ENCODE measurements at places on chromosomes 2 and 18.
A peak's percentile ranks its signal among the peaks of the same experiment; 100 is the strongest.

GRCh38 chr2:12637754-12638153 lies 79.0 kb upstream of the TRIB2 start:
- DNase-seq: no peak

DNA sequence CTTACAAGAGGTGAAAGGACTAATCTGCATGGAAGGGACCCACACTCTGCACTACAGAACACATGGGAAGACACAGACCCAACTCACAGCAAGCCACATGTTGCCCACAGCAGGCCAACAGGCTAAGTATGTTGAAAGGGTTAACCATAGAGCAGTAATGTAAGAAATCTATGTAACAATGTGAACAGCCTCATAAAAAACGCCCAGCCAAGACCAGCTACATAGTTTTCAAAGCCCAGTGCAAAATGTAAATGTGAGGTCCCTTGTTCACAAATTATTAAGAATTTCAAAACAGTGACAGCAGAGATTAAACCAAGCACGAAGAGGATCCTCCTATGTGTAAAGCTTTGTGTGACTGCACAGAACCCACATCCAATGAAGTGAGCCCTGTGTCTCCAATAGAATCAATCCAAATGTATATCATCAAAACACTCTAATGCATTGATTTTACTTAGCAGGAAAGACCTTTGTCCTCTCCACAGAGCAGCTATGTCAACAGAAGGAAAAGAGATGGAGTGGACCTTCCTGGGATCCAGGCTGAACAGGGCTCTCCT lies 210.1 kb downstream of the AGPS start:
- no peak for DNase-seq

DNA sequence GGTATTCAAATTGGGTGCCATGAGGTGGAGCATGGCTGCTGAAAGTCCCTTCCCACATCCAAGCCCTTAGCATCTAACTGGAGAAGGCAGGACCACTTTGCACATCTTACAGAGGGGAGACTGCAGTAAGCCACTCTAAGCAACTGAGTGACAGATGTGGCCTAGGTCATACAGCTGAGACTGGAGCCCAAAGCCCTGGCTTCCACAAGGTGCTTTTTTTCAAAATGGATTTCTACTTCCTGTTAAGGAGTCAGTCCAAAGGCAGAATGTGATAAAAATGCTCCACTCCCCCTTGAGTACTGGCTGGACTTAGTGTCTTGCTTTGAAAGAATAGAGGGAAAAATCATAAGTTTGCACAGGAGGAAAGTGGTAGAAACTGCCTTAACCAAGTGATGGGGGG lies 424.0 kb upstream of the SPRED2 start:
- no peak for DNase-seq

DNA sequence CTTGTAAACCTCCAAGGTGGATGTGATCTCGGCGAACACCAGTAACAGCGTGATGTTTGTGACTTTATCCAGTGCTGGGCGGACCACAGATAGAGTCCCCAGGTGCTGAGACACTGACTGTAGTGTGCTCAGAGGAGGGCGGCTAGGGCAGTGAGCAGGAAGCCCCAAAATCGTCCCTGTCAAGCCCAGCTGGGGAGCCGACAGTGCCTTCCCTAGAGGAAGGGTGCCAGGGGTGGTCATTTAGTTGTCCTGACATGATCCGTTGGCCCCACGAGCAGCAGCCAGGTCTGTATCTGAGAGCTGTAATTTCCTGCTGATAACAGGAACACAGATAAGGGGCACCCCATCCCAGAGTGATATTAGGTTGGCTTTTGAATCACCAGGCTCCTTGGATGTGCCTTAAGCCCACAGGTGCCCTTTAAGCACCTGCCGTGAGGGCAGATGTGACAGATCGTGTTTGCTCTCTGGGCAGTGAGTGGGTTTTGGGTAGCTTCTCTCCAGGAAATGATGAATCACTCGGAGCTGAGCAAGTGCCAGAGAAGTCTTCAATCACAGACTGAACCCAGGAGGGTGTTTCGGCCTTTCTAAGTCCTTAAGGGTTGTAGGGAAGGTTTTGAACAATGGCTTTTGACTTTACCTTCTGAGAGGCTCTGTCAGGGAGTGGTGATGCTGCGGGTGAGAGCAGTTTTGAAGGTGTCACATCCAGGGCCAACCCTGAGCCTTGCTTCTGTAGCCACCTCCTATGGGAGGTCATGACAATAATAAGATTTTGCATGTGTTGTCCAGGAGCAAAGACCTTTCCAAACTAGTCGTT lies 7.7 kb downstream of the LPIN1 start:
- DNase-seq: peak; percentile 69

- no peak for DNase-seq
These were observed 767.8 kb upstream of the ZEB2 start for GRCh38 chr2:145287736-145288135.

DNA sequence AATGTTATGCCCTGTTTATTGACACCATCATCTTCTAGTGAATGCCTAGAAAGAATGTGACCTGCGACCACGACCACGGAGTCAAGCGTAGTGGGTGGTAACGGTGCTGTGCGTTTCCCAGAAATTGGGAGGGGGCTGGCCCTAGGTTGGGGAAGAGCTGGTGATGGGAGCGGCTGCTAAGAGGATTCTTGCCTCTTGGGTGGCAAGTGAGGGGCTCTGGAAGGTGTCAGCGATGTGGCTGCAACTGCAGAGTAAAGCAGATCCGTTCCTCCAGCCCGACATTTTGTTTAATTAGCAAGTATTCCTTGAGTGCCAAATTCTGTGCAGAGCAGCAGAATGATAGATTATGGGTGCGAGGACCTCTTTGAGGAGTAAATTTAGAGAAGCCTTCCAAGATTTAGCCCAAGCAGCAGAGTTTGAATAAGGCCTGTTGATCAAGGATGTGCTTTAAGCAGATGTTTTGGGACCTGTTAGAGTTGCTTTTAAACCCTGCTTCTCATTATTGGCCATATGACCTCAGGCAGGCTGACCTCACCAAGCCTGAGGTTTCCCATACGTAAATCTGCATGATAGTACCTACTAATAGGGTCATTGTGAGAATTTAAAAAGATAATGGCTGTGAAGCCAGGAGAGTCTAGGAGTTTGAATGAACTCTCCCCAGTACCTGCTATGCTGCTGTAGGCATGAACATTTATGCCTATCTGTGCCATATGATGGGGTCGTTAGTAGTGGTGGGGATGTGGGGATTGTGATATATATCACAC lies 287.7 kb downstream of the PTGR3 start:
- DNase-seq: no peak

GRCh38 chr18:79540904-79541282 lies 138.7 kb upstream of the CTDP1 start:
- no peak for DNase-seq

DNA sequence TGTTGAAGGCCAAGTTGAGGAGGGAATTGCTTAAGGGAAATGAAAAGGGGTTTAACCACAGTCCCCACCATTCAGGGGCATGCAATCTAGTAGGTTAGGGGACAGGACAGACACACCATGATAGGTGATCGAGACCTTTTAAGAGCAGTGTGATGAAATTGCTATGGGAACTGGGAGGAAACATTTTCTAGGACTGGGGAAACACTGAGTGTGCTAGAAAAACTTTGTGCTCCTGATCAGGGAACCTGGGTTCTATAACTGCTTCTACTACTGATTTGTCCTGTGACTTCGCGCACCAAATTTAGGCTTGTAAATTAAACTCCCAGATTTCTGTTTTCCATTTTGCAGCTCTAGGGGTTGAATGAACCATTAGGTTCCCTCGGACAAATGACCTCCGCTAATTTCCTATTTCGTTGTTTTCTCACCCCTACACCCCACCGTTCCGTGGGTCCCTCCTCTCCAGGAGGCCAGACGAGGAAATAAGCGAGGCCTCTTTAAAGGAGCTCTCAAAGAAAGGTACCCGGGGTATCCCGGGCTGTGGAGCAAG lies 371 bp upstream of the LCLAT1 start:
- DNase-seq: no peak

DNA sequence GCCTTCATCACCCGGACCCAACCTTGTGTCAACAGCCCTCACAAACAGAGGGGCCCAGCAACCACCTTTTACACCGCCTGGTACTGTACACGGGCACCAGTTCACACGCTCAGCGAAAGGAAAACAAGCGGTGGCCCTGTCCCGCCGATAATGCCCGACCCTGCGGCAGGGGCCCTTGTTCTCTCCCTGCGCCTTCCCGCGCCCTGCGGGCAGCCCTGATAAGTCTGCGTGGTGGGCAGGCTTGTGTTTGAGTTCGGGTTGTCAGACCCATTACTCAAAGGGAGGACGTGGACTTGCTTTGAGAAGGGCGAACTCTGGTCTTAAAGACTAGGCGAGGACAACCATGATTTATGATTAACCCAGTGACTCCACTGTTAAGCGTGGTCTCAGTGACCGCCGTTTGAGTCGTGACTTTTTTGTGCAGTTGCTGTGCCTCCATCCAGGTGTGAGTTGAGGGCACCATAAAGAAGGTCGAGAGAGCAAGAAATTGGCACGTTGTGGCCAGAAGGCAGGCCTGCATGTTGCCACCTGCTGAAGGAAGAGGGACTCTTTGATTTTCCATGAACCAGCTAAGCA lies 167.4 kb upstream of the GATA6 start:
- DNase-seq: no peak

Measured in mammary epithelial cell (primary cell).